Left forelimb (tissue), 1 donor: ENCODE measurements at places on chromosomes 7 and 10.

GRCh38 chr7:34322841-34323240, 335.2 kb upstream of the NPSR1 start:
- DNase-seq, result no peak

- no peak for DNase-seq
Measured at GRCh38 chr10:113219446-113219845, 269.4 kb downstream of the TCF7L2 start.

GRCh38 chr7:71639382-71640085, 507.6 kb downstream of the GALNT17 start:
- no peak for DNase-seq

- no peak for DNase-seq
Measured at GRCh38 chr10:113178771-113179170, 228.7 kb downstream of the TCF7L2 start.

- no peak for DNase-seq
Measured at GRCh38 chr7:157077986-157078644, 60.6 kb upstream of the UBE3C start.

DNA sequence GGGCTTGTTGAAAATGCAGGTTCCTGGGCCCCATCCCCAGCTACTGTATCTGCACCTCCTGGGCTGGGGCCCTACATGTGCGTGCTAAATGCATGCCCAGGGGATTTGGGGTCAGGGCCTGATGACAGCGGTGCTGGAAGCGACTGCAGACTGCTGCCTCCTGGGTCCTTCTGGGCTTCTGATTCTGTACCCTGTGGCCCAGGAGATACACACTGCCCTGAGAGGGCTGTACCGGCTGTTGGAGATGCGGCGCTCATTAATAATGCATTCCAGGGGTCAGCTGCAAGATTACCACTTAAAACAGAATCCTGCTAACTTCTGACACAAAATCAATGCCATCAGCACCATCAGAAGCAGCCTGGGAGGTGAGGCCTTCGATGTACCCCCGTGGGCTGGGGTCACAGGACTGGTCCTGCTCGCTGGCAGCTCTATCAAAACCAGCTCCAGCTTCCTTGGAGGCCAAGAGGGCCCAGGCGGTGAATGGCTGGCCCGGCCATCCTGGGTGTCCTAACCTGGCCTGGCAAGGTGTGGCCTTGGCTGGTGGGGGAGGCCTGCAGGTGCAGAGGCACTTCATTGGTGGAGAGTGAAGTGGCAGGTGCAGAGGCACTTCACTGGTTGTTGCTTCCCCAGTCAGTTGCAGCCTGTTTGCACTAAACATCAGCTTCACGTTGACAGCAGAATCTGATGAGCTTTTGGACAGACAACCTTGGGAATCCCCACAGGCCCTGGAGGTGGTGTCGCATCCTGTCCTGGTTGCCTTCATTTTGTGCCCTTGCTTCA, 79.2 kb downstream of the GLRX3 start:
- DNase-seq, result no peak

DNA sequence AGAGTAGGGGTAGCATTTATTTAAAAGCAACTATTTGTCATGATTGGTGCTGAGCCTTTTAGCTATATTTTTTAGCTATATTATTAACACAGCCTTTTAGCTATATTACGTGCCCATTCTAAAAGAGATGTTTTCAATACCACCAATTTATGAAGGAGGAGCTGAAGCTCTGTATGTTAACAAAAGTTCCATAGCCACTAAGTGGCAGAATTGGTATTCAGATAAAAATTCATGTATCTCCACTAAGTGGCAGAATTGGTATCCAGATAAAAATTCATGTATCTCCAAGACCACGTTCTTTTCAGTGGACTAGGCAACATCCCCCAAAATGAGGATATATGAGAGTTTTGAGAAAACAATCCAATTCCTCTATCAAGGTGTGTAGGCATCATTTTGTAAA, 268.6 kb downstream of the HGF start:
- no peak for DNase-seq

DNA sequence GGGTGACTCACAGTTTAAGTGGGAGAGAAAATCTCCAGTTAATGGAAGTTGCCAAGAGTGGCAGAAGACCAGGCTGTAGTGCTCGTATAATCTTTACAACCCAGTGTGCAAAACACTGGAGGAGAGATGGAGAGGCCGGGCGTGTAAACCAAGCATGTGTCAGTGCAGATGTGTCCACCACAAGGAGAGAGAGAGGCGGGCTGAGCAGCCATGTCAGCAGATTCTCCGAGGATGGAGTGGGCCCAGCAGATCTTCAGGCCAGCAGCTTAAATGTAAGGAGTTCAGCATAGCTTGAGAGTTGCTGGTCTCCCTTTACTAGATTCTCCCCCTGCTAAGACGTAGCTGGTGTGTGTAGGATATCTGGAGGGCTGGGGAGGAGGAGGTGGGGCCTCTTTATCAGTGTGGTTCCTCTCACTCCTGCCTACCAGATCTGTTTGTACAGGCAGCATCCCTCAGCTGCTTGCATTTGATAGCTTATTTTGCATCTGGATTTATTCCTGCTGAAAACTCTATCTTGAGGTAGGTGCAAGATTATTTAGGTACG, 13.7 kb downstream of the BPGM start:
- no peak for DNase-seq

DNA sequence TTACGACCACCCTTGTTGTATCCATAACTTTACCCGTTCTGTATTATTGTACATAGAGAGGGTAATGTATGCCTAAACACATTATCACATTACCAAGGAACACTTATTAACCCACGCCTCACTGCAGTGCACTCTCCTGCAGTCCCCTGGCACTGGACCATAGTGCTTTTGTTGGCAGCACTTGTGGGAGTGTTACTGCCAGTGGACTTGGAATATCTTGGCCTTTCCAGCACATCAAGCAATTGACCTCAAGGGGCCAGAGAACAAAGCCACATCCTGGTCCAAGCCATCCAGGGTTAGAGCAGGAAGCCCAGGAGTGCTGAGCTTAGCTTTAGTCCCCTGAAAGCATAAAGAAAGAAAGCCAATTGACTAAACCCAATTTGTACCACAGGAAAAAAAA, 304.2 kb downstream of the PCDH15 start:
- no peak for DNase-seq

- DNase-seq, result no peak
Measured at GRCh38 chr10:100485801-100486495, 23.1 kb downstream of the WNT8B start.

- DNase-seq, result no peak
Measured at GRCh38 chr7:100675105-100675451, 1.5 kb downstream of the GNB2 start.

DNA sequence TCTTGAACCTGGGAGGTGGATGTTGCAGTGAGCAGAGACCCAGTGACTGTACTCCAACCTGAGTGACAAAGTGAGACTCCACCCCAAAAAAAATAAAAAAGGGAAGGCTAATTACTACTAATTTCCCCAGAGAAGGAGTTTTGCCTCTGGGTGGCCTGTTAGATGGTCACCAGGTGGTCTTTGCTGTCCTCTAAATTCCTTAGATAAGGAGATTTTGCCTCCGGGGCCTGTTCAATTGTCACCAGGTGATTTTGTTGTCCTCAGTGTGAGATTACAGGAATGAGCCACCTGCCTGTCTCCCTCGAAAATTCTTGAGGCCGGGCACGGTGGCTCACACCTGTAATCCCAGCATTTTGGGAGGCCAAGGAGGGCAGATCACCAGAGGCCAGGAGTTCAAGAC, 24.4 kb upstream of the ZMIZ2 start:
- no peak for DNase-seq

DNA sequence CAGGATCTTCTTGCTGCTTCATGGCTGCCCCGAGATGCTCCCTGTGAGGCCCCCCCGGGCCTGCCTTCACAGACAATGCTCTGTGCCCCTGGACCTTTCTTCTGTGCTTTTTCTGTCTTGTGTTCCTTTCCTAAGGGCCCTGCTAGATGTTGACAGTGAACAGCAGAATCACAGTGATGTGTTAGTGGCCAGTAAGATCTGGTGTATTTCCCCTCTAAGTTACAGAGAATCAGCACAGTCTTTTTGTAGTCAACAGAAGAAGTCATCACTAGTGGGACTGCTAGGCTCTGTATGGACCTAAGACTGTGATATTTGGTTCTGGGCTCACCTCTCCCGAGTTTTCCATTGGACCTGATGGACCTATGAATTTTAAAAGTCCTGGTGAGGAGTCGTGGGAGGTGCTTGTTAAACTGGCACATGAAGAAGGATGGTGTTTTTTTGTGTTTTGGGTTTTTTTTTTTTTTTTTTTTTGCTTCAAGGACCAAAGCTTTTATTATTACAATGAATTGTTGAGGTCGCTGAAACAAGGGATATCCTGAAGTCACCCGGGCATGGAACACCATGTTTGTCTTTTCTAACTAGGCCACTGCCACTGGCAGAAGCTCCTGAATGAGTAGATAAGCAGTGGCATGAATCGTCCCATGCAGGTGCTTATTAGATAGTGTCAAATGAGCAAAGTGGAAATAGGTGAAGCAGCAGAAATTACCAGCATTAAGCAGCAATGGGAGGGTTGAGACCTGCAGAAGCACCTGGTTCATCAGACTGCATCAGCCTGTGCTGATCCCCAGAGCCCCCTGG, 194.8 kb downstream of the CELF2 start:
- no peak for DNase-seq

DNA sequence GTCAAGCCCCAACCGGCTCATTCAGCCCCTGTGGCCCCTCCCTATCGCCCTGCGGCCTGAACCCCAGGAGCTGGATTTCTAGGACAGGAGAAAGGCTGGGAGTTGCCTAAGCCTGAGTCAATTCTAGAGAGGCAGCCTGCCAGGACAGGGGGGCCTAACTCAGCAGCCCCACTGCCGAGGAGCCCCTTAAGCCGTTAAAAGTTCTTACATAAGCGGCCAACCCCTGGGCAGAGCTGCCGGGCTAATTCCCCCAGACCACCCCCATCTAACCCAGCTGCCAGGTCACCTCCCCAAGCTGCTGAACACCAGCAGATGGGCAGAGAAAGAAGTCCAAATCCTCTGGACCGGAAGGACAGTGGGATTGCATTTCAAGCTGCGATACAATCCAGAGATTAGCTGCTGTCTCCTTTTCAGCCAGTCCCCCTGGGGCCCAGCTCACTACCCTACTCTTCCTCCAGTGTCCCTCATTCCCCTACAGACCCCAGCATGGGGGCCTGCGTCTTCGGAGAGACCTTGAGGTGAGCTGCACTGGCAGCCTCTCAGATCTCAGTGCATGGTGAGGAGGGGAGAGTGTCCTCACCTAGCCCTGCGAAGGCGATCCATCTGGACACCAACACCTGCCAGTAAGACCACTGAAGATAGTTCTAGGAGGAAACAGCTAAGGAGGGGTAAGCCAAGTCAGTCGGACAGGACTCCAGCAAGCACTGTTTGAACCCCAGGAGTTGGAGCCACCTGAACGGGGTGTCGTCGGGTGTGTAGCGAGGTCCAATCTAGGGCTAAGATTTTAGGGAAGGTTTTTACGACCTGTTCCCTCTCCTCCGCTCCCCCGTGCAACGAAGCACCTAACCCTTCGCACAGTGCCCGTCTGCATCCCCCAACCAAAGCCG, 830 bp downstream of the IMPDH1 start:
- no peak for DNase-seq

DNA sequence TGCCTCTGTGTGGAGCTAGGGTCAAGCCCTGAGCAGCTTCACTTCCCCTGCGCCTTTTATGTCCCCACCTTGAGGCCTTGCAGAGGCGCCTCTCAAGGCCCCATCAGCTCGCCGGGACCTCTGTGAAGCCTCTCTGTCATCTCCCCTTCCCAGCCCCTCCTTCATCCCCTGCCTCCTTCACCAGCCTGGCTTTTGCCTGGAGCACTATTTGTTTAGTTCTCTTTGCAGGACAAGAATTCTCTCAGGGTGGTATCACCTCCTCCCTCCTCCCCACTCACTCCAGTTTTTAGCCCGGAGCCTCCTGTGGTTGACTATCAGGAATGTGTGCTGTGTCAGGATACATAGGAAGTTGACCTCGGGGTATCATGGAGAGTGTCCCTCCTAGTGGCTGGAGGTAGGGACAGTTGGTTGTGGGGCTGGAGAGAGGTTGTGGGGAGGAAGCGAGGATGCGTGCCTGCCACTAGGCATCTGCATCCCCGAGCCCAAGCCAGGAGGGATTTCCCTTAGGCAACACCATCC, 89.8 kb upstream of the ANLN start:
- DNase-seq, result no peak

GRCh38 chr7:52114509-52114908, 797.9 kb upstream of the COBL start:
- no peak for DNase-seq

- DNase-seq, result no peak
Measured at GRCh38 chr7:124775422-124775821, 9.8 kb upstream of the GPR37 start.

GRCh38 chr7:150569245-150569955, 2.2 kb downstream of the GIMAP4 start:
- DNase-seq, result no peak

DNA sequence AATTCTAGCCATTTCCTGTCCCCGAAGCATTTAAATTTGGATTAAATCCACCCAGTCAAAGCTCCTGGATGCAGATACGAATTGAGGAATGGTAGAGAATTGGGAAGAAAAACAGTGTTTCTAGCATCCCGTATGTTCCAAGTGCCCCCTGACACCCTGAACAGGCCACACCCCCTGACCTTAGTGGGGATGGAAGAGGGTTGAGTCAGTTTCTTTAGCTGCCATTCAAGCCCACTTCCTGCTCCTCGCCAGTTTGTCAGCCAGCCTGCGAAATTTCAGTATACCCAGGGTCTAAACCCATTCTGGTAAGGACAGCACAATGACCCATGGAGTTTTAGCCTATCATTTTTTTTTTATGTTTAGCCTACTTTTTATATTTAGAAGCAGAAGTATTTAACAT, 101.1 kb downstream of the PKD1L1 start:
- DNase-seq, result no peak

DNA sequence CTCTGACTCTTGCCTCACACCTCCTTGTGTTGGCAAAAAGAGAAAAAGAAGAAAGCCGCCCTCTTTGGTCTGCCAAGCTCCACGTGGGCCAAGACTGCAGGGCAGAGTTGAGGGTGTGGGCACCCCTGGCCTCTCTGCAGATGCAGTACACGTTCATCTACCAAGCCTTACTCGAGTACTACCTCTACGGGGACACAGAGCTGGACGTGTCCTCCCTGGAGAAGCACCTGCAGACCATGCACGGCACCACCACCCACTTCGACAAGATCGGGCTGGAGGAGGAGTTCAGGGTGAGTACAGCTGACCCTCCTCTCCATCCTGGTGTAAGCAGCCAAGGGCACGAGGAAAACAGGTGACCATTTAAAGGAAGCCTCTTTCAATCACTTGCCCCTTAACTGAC, 56.1 kb downstream of the MKI67 start:
- DNase-seq, result peak; percentile 25
